ENCODE measurements at places on chromosomes 2 and 18. TPM values are rescaled to one million over a fixed set of nuclear protein-coding genes. Genes with fewer than 3 reads are reported as not detected.

Gene NDC80
- 1.1 TPM for total RNA-seq

Gene PHLPP1
- total RNA-seq = 12.6 TPM

Gene TXNL4A
- total RNA-seq = 78.7 TPM

Gene TNFAIP6
- 2.1 TPM for total RNA-seq

Gene NPPC
- total RNA-seq = not detected

Gene GPR45
- total RNA-seq = not detected

Gene LDLRAD4
- total RNA-seq = 24.6 TPM
